ENCODE measurements at places on chromosomes 5 and 9.

- no peak for DNase-seq
Measured at GRCh38 chr9:9286001-9286400, 1326.8 kb downstream of the PTPRD start.

DNA sequence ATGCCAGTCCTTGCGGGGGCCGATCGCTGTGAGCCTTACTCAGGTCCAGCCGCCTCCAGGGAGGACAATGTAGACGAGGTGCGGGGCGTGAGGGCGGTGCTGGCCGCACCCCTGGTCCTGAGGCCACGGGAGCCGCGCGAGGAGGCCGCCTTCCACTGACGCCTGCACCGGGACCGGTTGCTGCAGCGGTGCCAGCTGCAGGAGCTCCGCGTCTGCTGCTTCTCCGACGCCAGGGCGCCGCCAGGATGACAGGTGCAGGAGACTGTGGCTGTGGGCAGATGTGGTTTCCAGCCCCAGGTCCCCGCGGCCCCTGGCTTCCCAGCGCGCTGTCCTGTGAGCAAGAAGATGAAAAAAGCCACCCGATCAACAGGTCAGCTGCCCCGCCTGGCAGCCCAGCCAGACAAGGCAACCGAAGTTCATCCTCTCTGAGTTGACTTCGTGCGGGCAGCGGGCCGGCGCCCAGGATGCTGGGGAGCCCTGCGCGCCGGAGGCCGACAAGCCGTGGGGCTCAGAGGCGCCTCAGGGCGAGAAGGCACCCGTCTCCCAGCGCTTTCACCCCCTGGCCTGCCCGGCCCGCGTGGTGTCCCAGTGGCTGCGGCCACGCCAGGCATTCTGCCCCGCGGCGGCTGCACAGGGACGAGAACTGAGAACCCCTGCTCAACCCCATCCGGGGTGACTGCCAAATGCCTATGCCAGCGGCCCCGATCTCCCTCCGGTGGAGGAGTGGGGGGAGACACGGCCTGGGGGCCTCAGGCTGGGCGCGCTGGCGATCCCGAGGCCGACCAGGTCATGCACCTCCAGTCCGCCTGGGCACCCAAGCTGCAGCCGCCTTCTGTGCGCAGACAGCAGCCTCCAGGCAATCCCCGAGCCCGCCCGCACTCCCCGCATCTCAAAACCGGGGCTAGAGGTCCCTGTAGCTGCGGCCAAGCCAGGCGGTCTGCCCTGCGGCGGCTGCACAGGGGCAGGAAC, 43.4 kb upstream of the BICD2 start:
- no peak for DNase-seq

GRCh38 chr5:97836816-97837215, 653.8 kb upstream of the RIOK2 start:
- DNase-seq: no peak

DNA sequence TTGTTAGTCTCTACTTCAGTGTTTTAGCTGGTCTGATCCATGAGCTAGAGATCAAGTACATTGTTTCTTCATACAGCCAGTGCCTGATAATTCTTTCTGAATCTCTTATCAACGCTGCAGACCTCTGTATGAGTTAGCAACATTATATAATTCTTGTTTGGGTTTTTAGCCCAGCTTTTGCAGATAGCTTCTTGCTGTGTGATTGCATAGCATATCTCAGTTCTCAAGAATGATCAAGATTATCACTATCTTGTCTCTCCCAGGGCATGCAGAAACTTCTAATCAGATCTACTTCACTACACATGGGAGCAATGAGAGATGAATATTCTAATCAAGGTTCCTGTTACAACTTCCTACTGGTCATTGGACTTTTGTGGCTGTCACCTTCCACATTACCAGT, 158.3 kb downstream of the FAM174A start:
- no peak for DNase-seq

DNA sequence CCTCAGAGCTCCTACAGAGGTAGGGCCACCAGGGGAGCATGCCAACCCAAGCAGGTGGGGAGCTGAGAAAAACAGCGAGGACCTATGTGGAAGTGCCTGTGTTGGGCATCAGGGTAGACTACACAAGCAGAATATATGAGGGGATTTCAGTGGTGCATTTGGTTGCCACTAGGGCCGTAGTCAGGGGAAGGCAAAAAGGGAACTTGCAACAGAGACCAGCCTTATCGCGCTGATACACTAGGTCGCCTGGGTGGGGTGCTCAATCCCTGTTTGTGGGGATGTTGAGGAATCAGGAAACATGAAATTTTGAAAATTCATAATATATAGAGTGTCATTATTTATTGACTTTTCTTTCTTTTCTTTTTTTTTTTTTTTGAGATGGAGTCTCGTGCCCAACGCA, 370.9 kb upstream of the PRR16 start:
- DNase-seq: no peak

- no peak for DNase-seq
Measured at GRCh38 chr5:80190960-80191359, 64.9 kb downstream of the SERINC5 start.

- DNase-seq: no peak
Measured at GRCh38 chr5:137152616-137153015, 346.5 kb downstream of the SPOCK1 start.

DNA sequence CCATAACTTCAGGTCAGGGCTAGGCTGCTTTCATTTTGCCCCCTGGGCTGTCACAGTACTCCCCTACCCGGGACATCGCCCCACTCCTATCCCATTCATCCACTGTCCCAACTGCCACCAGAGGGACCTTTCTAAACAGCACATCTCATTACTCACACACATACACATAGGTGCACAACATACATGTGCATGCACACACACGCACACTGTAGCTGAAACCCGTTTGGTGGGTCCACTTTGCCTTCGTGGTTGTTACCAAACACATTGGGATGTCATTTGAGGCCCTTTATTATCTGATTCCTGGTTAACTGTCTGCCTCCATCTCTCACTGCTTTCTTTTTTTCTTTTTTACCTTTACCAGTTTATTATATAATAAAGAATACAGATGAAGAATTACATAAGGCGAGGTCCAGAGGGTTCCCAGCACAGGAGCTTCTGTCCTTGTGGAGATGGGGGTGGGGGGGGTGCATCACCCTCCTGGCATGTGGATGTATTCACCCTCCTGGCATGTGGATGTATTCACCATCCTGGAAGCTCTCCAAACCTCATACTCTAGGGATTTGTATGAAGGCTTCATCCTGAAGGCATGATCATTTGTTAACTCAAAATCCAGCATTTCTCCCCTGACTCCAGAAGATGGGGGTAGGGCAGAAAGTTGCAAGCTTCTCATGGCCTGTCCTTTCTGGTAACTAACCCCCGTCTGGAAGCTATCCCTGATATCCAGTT, 186.0 kb downstream of the GOLPH3 start:
- no peak for DNase-seq

DNA sequence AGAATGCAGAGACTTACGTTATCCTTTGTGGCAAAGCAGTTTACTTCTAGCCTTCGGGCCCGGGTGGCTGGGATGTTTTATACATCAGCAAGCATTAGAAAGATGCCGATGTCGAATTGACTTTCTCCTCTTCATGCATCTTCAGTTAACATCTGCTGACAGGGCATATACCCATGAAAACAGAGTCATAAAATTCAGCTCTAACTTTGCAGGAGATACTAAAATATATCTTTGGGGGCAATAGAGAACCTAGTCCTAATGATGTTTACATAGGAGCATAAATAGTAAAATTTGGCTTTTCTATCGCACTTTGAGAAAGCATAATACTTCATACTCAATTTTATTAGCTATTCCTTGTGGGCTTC, 247.9 kb downstream of the PRELID2 start:
- DNase-seq: no peak

DNA sequence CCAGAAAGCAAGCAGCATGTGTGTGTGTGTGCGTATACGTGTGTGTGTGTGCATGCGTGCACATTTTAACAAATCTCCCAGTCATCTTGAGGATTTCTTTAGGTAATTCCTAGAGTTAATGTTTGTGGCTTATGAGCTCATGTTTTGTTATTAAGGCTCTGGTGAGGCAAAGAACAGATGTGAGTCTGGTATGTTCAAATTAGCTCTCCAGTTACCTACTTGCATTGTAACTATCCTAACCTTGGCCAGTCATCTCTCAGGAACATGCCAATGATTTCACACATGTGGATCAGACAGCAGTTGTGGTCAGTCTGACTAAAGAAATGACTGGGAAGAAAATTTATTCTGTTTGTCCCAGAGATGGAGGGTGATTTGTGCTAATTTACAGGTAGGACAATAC, 163.1 kb downstream of the IZUMO3 start:
- DNase-seq: no peak

GRCh38 chr5:158619083-158619788, 480.5 kb downstream of the EBF1 start:
- no peak for DNase-seq

DNA sequence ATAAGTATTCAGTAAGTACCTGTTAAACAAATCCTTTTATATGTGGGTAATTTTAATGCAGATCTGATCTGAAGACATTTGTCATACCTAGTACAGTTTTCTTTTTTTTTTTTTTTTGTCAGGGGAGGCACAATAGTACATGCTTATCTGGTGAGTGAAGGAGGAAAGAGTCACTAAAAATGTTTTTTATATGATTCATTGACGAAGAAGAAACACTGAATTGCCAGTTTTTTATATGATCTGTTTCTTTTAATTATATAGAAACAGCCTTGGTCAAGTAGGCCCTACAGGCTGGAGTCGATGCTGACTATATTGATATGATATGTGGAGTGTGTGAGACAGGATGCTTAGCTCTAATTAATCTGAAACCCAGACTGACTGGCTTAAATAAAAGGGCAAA, 315.2 kb downstream of the PSAT1 start:
- DNase-seq: no peak

- DNase-seq: no peak
Measured at GRCh38 chr5:101153526-101153925, 250.4 kb upstream of the ST8SIA4 start.

DNA sequence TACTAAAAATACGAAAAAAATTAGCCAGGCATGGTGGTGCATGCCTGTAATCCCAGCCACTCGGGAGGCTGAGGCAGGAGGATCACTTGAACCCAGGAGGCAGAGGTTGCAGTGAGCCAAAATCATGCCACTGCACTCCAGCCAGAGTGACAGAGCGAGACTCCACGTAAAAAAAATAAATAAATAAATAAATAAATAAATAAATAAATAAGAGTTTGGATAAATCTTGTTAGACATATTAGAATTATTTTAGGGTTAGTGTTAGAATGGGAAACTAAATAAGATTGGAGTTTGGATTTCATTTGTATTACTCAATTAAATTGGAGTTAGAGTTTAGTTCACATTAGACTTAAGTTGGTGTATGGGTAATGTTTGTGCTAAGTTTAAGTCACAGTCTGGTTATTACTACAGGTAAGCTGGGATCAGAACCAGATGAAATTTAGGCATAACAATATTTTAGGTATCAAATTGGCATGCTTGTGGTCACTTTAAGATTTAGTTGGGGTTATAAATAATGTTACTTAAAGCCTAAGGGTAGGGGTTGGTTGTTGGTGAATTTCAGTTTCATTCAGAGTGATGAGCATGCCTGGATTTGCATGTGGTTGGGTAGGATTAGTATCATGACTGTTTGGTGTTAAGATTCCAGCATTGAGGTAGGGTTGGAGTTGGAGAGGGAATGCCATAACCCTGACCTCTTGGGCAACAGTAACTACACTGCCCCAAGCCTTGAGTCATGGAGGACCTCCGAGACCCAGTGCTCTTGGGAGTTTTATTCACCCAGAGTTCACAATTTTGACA, 3.3 kb downstream of the OR5C1 start:
- DNase-seq: no peak

DNA sequence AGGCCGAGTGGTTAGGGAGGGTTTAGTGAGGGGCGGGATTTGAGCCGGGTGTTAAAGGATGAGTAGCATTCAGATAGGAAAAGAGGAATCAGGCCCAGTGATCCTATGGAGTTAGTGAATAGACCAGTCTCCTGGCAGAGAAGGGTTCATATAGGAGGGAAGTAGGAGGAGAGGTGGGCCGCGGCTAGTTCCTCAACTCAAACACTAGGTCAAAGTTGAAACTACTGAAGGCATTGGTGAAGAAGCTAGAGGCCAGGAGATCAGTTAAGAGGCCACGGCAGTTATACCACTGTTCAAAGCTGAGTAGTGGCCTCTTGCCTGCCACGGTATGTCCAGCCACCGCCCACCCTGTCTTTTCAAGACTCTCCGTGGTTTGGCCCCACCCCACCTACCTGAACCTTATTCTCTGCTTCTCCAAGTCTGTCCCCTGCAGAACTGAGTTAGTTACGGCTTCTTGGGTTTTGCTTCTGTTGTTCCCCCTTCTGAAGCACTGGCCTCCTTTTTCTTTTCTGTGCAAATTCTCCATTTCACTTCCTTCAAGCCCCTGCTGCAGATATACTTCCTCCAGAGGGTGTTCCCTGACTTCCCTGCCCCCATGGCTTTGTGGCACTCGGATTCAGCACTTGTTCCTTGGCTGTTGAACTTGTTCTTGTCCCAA, 1.8 kb downstream of the ZBTB34 start:
- DNase-seq: no peak

- no peak for DNase-seq
Measured at GRCh38 chr9:117412006-117412715, 2.7 kb downstream of the ASTN2 start.

Measured in NCI-H510A (cell line).